ENCODE measurements at places on chromosomes 12 and 14.
A peak's percentile ranks its signal among the peaks of the same experiment; 100 is the strongest.

DNA sequence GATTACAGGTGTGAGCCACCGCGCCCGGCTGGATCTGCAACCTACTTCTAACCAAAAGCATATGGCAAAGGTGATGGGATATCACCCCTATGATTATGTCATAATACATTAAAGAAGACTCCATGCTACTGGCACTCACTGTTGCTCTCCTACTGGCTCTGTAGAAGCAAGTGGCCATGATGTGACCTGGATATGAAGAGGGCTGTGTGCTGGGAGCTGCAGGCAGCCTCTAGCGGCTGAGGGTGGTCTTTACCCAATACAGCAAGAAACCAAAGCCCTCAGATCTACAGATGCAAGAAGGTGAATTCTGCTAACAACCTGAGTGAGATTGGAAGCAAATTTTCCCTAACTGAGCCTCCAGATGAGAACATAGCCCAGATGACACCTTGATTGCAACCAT is 34.2 kb upstream of the TRIM9 start:
- no peak for DNase-seq

DNA sequence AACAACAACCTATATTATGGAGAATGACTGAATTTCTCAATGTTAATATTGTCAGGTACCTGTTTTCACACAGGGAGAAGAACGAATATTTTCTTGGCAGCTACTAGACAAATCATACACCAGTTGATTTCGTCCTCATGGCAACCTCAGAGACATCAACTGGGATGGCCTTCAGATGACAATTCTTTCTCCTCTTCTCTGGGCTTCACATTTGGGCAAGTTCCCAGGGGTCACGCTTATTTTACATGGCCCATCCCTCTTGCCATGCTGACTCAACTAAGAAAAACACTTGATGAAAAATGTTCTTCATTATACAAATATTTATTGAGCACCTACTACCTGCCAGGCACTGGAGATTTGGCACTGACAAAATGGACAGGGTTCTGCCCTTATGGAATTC is 29.0 kb downstream of the PPP1R13B start:
- no peak for DNase-seq

DNA sequence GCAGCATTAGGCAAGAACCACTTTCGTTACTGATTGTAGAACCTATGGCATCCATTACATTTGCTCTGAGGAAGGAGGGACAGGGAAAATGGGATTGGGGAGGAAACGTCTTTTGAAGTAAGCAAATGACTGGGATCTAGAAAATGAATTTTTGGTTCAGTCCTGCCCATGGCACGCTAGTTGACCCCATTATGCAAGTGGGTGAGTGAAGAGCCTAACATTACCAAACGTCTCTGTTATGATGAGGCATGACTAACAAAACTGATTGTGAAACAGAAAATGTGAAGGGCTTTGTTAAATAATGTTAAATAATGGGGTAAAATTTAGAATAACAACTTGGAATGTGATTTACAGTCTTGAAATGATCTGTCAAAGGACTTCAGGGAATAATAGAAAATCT is 38.9 kb downstream of the CPSF2 start:
- DNase-seq, result no peak

GRCh38 chr14:99057576-99058083 is 214.4 kb downstream of the BCL11B start:
- no peak for DNase-seq

DNA sequence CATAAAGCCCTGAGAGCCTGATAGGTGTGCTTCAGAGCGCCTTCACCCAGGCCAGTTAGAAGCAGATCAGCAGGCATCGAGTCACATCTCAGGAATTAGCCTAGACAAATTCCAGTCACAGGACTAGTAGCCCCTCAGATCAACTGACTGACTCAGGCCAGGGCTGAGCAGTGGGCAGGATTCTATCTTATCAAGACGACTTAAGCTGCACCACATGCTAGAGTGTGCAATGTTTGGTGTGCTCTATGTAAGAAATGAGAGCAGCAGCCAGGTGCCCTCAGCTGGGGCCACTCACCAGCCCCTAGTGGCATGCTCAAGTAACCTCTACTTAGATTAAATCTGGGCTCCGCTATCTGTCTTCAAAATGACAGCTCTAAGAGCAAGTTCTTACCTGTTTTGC is 19.7 kb upstream of the NGB start:
- DNase-seq, result no peak

- DNase-seq, result no peak
Measured at GRCh38 chr14:82759656-82760055, 1226.0 kb upstream of the SEL1L start.

GRCh38 chr12:42670719-42671118 is 81.2 kb upstream of the PRICKLE1 start:
- no peak for DNase-seq

- no peak for DNase-seq
Measured at GRCh38 chr12:108603743-108604142, 5.9 kb upstream of the TMEM119 start.

DNA sequence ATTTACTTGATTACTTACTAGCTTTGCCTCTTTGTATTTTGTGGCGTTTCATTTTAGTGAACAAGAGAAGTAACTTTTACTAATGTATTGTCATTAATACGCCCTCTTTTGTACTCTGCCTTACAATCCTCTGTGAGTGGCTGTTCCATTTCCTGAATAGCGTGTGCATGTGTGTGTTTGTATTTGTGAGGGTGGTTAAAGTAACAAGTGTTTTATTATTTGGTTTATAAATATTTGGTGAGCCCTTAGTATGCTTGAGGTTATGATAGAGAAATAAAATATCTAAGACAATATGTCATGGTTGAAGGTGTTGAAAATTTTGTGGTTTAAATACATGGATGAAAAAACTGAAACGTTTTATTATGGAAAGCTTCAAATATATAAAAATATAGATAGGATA is 71.7 kb upstream of the REP15 start:
- DNase-seq, result no peak

DNA sequence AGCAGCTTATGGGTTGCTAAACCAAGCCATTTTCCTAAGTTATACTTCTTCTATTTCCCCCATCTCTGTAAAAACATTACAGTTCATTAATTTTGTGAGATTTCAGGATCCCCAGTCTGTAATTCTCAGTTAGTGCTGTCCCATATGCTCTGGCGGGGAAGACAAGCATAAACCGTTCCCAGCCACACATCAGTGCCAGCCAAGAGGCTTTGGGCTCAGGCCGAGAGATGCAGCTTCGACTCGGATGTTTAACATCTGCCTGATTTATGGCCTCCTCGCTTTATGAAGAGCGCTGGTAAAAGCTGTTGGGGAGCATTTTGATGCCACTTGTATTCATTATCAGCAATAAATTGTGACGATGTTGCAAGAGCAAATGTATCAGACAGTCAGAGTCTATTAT is 349.1 kb upstream of the CCDC196 start:
- peak; percentile 97 for DNase-seq

DNA sequence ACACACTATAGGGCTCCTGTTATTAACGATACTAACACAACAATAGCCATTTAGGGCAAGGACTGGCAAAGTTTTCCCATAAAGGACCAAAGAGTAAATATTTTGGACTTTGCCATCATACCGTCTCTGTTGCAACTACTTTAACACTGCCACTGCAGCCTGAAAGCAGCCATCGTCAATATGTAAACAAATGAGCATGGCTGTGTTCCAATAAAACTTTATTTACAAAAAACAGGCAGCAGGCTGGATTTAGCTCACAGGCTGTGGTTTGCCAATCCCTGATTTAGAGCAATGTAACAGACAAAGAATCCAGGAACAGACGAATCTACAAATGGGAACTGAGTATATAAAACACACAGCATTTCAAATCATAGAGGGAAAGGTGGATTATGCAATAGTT is 84.1 kb downstream of the FRMD6 start:
- DNase-seq, result no peak

DNA sequence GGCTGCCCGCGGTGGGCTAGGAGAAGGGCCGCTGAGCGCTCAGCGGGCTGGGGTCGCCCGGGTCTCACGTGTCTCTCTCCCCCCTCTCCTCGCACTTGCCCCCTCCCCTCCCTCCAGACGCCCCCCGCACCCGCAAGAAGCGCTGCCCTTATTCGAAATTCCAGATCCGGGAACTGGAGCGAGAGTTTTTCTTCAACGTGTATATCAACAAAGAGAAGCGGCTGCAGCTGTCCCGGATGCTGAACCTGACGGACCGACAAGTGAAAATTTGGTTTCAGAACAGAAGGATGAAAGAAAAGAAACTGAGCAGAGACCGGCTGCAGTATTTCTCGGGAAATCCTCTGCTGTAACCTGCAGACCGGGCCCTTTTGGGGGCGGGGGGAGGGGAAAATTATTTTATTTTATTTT is 314 bp upstream of the HOTAIR start:
- DNase-seq, result no peak

- no peak for DNase-seq
Measured at GRCh38 chr14:61417141-61417540, 95.8 kb downstream of the PRKCH start.

GRCh38 chr14:22003461-22003860 is 329.8 kb upstream of the OR4E1 start:
- no peak for DNase-seq

GRCh38 chr12:122107261-122107660 is 28.7 kb downstream of the MLXIP start:
- DNase-seq, result no peak

GRCh38 chr12:31742891-31743290 is 14.1 kb upstream of the AMN1 start:
- DNase-seq, result no peak

DNA sequence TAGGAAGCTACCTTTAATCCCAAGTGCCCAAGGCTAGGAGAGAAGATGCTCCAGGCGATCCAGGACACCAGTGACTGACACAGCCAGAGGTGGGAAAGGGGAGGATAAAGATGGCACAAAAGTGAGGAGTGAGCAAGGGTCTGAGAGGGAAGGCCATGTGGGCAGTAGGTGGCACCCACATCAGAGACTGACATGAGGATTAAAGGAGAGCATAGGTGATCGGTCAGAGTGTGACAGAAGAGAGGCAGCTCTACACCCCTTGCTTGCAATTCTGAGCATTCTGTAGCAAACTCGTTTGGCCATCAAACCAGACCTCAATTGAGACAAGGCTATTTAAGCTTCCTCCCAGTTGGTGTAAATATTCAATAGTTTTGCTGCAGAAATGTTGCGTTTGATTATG is 724 bp upstream of the CD27 start:
- no peak for DNase-seq

DNA sequence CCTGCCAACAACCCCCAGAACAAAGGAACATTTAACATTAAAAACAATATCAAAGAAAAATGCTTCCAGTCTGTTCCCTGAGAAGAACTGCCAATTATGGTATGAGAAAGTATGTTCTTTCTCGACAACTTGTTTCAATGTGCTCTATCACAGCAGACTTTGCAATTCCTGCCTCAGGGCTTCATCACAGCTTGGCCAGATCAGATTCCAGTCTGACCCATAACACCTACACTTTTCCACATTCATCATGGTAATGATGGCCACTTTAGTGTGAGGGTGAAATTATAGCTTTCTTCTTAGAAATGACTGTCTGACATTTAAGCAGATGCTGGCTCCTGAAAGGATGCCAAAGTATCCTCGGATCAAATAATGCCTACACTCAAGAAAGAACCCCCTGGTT is 17.0 kb downstream of the NEK9 start:
- DNase-seq, result no peak

DNA sequence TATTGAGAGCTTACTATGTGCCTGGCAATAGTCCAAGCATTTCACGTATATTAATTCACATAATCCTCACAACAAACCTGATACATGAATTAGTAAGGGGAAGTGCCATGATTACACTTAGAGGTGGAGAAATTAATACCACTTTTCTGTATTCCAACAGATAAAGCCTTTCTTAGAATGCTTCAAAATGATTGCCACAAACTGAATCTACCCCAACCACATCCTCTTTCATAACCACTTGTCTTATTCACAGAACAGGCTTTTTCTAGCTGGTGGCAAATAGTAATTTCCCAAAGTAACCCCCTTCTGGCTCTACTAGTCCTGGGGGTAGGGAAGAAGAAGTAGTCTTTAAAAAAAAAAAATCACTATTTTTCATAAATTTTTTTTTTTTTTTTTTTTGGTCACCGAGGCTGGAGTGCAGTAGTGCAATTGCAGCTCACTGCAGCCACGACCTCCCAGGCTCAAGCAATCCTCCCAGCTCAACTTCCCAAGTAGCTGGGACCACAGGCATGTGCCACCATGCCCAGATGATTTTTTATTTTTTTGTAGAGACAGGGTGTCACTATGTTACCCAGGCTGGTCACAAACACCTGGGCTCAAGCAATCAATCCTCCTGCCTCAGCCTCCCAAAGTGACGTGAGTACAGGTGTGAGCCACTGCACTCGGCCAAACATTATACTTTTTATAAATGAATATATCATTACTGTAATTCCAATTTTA is 59.0 kb upstream of the ARID2 start:
- no peak for DNase-seq

GRCh38 chr12:5562581-5562980 is 130.7 kb downstream of the NTF3 start:
- no peak for DNase-seq

DNA sequence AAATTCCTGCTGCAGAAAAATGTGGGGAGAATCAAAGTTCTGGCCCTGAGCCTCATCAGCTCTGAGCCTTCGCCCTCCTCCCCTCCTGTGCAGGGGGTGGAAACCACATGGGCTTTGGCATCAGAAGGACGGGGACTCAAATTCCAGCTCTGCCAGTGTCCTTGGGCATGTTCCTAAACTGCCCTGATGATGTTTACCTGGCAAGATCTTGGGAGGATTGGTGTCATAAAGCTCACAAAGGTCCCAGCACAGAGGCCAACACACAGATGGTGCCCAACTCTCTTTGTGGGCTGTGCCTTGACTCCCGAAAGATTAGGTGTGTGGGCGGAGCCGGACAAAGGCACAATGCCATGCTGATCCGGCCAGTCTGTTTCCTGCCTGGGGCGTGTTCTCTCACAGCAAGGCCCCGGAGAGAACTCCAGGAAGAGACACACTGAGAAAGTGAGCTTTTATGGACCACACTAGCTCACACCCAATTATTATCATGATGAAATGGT is 20.5 kb upstream of the CLMN start:
- DNase-seq, result no peak

DNA sequence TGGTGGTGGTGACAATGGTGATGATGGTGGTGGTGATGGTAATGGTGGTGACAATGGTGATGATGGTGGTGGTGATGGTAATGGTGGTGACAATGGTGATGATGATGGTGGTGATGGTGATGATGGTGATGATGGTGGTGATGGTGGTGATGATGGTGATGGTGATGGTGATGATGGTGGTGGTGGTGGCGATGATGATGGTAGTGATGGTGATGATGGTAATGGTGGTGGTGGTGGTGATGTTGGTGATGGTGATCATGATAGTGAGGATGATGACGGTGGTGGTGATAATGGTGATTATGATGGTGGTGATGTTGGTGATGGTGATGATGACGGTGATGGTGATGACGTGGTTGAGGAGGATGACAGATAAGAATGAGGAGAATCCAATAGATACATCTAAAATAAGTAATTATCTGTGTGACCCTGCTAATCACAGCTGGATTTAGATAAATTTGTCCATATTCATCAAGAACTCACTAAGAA is 170.7 kb upstream of the SFSWAP start:
- no peak for DNase-seq

GRCh38 chr12:47843226-47843980 is 23.7 kb upstream of the HDAC7 start:
- DNase-seq, result no peak

GRCh38 chr14:93064411-93065271 is 51.1 kb downstream of the ITPK1 start:
- no peak for DNase-seq
